ENCODE measurements at places on chromosomes 12 and 14.
A peak's percentile ranks its signal among the peaks of the same experiment; 100 is the strongest.

GRCh38 chr12:41362510-41362909 is 174.4 kb downstream of the PDZRN4 start:
- DNase-seq = no peak

DNA sequence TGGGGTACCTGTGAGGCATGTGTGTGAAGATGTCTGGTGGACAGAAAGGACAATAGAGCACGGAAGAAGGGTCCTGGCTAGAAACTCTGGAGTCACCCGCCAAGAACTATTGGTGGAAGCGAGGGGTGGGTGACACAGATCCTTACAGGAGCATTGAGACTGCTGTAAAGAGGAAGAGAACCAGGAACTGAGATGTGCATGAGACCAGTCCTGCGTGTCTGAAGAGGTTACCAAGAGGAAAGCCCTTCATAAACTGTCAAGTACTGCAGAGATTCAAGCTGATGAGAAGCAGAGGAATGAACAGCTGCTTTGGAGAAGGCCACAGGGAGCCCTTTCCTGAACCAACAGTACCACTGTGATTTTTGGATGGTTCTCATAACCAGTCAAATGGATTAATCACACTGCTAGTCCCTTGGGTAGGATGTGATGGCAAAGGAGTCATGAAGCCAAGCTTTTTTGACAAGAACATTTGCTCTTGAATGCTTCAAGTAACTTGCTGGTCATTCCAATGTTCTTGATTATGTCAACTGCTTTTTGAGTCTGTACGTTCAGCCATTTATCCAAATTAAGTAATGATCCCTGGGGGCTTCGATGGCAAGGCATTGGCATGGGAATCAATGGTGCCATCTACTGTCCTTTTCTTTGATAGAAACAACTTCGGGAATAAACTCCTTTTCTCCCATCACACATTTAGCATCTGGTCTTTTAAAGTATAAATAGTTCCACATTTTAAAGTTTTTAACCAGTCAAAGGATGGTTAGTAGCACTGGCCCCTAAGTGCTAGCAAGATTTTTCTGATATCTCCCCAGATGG is 42.9 kb downstream of the GPR135 start:
- no peak for DNase-seq

GRCh38 chr12:50514526-50515276 is 9.9 kb downstream of the DIP2B start:
- no peak for DNase-seq

DNA sequence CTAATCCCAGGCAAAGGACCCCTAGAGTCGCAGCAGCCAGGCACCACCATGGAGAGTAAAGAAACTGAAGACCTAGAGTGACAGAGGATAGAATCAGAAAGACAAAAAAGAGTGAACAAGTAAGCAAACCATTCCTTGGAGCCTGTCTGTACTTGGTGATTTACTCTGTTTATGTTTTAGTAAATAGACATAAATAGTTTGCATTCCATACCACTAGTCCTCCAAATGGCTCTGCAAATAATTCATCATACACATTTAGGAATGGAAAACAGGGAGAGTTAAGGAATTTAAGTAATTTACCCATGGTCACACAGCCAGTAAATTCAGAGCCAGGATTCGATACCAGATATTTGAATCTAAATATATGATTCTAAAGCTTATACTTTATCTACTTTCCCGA is 2.8 kb downstream of the OLR1 start:
- DNase-seq = peak; percentile 64

DNA sequence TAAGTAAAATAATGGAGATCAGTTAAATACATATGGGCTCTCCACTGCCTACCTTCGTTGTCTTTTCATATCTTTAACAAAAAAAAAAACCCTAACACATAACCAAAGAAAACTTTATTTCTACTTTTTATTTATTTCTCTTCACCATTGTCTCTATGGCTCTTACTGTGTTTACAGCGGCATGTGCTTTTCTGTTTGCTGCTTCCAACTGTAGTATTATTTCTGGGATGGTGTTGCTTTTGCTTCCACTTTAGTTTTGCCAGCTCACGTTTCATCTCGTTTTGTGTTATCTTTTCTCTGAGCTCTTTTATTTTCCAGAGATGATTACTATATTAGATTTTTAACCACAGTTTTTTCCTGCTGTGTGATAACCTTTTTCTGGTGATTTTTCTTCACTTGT is 46.1 kb downstream of the KTN1 start:
- DNase-seq = no peak

- DNase-seq = no peak
Observed at GRCh38 chr12:94807951-94808350, 157.6 kb upstream of the TMCC3 start.

DNA sequence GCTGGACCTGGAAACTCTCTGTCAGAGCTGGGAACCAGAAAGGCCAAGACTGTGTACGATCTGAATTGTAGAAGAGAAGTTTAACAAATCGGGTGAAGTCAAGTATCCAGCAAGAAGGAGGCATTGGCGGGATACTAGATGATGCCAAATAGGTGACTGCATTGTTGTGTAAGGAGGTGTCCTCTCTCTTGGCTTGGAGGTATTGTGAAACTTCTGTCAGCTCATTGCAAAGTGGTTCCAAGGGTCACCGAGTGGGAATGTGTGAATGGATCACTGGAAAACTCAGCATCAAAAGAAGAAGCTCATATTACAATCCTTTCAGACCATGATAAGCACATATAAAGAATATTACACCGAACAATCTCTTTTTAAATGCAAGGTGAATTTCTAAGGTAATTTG is 11.7 kb downstream of the NAV3 start:
- no peak for DNase-seq

- DNase-seq = no peak
Observed at GRCh38 chr14:68623307-68623706, 169.6 kb downstream of the ZFP36L1 start.

DNA sequence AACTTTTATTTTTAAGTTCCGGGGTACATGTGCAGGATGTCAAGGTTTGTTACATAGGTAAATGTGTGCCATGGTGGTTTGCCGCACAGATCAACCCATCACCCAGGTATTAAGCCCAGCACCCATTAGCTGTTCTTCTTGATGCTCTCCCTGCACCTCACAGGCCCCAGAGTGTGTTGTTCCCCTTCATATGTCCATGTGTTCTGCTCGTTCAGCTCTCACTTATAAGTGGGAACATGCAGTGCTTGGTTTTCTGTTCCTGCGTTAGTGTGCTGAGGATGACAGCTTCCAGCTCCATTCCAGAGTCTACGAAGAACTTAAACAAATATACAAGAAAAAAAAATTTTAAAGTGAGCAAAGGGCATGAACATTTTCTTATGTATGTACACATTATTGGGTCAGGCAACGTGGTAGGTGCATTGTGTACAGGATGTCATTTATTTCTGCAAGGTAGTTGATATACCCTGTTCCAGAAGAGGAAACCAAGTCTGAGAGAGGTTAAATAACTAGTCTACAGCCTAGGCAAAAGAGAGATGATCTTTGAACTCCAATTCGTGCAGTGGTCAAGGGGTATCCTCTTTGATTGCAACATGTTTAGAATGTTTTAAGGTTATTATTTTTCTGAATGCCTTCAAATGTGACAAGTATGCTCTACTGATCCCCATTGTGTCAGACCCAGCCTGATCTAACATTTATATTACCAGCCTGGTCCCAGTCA is 8.7 kb upstream of the PPM1A start:
- no peak for DNase-seq

DNA sequence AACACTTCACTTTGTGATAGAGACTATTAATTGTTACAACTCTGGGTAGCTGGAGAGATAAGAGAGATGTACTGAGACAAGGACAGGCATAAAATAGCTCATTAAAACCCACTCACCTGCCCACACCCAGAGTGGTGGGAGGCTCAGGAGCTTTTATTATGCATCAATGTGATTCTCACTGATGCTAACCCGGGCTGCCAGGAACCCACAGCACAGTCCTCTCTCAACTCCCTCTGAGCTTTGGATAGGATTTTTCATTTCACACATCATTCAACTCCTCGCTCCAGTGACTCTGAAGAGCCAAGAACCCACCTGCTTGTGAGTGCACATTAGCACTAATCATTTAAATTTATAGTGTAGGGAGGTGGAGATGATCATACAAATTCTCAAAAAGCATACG is 827.9 kb downstream of the FLRT2 start:
- DNase-seq = no peak

DNA sequence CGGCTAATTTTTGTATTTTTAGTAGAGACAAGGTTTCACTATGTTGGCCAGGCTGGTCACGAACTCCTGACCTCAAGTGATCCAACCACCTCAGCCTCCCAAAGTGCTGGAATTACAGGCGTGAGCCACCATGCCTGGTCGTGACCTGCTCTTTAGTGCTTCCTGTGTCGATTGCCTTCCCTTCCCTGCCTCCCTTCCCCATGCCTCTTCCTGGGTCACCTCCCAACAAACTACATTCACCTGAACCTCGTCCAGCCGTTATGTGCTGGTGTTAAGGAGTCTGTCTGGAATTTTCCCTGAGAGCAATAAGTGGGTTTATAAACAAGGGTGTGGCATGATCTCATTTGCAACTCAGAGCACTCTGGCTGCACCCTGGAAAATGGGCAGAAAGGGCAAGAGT is 32.1 kb upstream of the C12orf76 start:
- no peak for DNase-seq

- DNase-seq = no peak
Observed at GRCh38 chr14:93084402-93084801, 31.3 kb downstream of the ITPK1 start.

DNA sequence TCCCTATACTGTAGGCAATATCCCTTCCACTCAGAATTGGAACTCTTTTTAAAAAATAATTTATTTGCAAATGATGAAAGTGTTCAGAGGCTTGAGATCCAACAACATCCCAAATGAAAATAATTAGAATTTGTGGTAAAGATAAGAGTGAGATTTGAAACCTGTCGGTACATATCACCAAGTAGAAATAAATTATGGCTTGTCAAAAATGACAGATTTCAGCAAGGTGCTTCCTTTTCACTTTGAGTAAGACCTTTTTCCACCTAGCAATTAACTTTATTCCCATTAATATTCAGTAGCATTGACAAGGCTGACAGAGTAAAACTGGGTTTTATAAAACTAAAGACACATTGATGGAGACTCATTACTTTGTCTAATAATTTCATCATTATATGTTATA is 107.7 kb upstream of the PRKD1 start:
- no peak for DNase-seq

DNA sequence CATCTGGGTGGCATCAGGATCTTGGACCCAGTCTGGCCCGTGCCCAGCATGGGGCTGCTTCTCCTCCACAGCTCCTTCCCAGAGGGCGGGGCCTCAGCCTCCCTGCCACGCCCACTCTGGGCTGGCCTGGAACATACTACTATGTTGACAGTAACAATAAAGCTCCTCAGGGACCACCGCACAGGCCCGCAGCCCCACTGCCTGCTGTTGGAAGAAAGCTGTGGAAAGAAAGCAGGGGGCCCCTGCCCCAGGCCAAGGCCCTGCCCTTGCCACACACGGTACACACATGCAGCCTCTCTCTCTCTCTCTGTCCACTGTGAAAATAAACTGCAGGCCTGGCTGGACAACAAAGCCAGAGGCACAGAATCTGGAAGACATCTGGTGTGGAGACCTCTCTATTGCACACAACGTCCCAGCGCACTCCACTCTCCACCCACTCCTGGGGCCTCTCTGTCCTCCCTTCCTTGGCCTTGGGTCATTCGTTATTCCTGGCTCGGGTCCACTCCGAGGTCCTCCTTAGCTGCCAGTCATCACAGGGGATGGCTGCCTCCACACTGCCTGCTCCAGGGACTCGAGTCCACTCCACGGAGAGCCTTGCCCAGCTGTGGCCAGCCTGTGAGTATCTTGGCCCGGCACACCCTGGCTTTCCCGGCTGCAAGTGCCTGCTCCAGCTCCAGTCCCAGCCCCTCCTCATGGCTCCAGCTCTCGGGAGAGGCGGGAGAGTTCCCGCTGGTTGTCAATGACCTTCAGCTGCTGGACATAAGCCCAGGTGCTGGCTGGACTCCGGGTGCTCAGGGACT is 11.8 kb upstream of the ENDOU start:
- DNase-seq = no peak

DNA sequence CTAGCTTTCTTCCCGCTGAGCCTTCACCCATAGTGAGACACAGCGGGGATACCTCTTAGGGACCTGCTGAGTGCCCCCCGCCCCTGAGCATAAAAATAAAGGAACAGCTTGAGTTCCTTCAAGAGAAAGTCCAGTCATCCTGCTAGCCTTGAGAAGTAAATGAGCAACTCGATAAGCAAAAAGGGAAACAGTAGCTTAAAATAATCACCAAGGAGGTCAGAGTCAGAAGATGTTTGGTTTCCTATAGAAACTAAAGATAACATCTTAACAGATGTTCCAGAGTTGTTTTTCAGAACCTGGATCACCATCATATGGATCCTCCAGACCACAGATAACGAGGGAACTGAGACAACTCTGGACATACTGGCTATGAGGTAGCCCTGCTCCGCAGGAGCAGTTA is 94.0 kb downstream of the BCAT1 start:
- no peak for DNase-seq

GRCh38 chr12:52087961-52088820 is 8.7 kb downstream of the SMIM41 start:
- no peak for DNase-seq

DNA sequence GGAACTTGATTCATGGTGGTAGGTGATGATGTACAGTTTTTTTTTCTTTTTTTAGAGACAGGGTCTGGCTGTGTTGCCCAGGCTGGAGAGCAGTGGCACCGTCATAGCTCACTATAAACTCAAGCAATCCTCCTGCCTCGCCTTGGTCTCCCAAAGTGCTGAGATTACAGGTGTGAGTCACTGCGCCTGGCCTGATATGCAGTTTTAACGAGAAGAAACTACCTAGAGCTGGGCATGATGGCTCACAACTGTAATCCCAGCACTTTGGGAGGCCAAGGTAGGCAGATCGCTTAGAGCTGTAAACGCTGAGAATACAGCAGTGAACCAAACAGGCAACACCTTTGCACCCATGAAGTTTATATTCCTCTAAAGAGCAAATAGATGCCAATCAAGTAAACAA is 13.0 kb upstream of the VPS37B start:
- DNase-seq = no peak

DNA sequence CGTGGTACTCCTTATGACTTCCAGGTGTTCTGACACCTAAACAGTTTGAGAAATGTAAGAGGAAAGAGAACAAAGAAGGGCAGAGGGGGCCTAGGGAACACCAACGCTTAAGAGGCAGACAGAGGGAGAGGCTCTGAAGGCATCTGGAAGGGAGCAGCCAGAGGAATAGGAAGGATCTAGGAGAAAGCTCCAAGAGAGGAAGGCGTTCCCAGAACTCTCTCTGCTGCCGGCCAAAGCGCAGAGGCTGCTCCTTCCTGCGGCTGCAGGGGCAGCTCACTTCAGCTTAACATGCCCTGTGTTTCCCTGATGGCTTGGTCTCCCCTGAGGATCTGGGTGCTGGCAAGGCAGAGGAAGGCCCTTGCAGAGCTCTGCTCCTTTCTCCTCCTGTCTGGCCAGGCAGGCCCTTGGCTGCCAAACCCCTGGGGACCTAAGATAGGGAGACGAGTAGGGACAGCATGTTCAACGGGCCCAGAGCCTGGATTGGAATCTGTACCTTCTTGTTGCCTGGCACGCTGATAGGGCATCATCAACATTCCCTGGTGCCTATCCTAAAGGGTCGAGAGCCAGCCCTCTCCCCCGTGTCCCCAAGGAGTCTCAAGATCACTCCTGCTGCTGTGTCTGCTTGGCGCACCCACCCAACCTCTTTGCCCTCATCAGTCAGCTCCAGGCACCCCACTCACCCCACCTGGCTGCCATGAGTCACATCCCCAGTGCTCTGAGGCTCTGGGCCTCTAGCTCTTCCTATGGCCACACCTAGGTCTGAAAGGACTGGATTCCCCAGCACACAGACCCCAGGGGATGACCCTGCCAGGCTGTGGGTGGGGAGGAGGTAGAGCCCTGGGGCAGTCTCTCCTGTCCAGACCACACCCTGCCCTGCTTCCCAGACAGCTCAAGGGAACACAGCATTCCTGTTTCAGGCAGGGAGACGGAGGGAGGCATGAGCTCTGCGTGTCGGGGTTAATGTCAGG is 45.6 kb downstream of the LTBP2 start:
- DNase-seq = no peak

All from fibroblast of skin of left quadriceps (primary cell).